ENCODE measurements at places on chromosomes 5 and 9. TPM values are rescaled to one million over a fixed set of nuclear protein-coding genes. Genes with fewer than 3 reads are reported as not detected.

DNA sequence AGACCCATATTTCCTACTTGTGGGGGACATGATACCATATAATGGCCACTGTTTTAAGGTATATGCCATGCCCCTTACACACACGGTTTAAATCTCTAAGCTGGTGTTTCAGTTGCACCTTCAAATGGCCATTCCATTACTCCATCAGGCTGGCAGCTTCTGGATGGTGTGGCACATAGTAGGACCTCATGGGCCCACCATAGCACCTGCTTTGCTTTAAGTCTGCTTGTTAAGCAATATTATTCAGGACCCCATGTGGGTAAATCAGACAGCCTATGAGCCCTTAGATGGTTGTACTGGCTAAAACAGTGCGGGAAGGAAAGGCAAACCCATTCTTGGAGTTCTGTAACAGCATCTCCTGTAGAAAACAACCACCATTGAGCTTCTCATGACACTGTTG, 27.4 kb upstream of the PANK3 start:
- no peak overlapping the region for H3K4me3 ChIP-seq
- no peak for DNase-seq
- H3K36me3 ChIP-seq = no peaks in the 10 kb centered on the region
- no peaks in the 10 kb centered on the region for H3K4me1 ChIP-seq
- no peaks in the 10 kb centered on the region for H3K27me3 ChIP-seq
- H3K27ac ChIP-seq = no peak overlapping the region

DNA sequence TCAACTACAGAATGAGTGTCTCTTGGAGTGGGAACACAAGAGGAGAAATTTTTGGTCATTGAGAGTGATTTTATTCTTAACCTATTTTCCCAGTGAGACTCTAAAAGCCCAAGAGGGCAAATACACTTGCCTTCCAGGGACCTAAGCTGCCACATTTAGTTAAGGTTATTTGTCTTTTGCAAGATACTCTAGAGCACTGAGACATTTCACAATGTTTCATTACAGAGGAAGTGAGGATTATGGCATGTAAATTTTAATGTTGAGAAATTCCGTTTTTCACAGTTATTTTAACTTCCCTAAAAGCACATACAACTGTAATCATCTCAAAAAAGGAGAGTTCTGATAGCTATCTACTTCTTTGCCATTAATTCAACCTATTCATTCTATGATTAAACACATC, 38.7 kb upstream of the RAB3C start:
- H3K4me3 ChIP-seq = no peak overlapping the region
- DNase-seq = no peak
- no peaks in the 10 kb centered on the region for H3K36me3 ChIP-seq
- no peaks in the 10 kb centered on the region for H3K27me3 ChIP-seq
- no peaks in the 10 kb centered on the region for H3K4me1 ChIP-seq

- H3K36me3 ChIP-seq = no peaks in the 10 kb centered on the region
- DNase-seq = peak; percentile 58
- no peaks in the 10 kb centered on the region for H3K27me3 ChIP-seq
Observed at GRCh38 chr9:5851445-5851844, 18.5 kb upstream of the ERMP1 start.

- H3K36me3 ChIP-seq = no peaks in the 10 kb centered on the region
- no peaks in the 10 kb centered on the region for H3K27me3 ChIP-seq
- H3K4me3 ChIP-seq = no peak overlapping the region
- H3K27ac ChIP-seq = no peak overlapping the region
- no peaks in the 10 kb centered on the region for H3K4me1 ChIP-seq
Observed at GRCh38 chr9:125431741-125432271, 170.2 kb downstream of the GAPVD1 start.

DNA sequence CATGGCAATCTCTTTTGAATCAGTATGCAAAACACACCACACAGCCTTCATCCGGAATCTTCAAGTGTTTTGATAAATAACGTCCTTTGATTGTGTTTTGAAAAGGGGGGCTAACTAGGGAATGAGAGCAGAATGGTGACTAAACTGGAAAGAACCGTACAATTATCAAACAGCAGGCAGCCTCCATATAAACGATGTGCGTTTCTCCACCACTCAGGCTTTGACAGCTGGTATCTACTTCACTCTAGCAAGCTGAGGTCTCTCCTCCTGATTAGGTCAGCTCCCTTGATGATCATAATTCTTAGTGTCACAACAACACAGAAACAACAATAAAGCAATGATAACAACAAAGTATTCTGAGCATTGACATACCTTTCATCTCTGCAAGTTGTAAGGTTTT, 465.9 kb downstream of the TUSC1 start:
- no peak for DNase-seq
- no peak overlapping the region for H3K27ac ChIP-seq
- no peaks in the 10 kb centered on the region for H3K36me3 ChIP-seq
- no peaks in the 10 kb centered on the region for H3K27me3 ChIP-seq
- H3K4me3 ChIP-seq = no peak overlapping the region
- no peaks in the 10 kb centered on the region for H3K4me1 ChIP-seq

- no peaks in the 10 kb centered on the region for H3K4me1 ChIP-seq
- no peak overlapping the region for H3K27ac ChIP-seq
- no peak for DNase-seq
- H3K4me3 ChIP-seq = no peak overlapping the region
- no peaks in the 10 kb centered on the region for H3K27me3 ChIP-seq
Observed at GRCh38 chr9:117622347-117622746, 81.9 kb upstream of the TLR4 start.

DNA sequence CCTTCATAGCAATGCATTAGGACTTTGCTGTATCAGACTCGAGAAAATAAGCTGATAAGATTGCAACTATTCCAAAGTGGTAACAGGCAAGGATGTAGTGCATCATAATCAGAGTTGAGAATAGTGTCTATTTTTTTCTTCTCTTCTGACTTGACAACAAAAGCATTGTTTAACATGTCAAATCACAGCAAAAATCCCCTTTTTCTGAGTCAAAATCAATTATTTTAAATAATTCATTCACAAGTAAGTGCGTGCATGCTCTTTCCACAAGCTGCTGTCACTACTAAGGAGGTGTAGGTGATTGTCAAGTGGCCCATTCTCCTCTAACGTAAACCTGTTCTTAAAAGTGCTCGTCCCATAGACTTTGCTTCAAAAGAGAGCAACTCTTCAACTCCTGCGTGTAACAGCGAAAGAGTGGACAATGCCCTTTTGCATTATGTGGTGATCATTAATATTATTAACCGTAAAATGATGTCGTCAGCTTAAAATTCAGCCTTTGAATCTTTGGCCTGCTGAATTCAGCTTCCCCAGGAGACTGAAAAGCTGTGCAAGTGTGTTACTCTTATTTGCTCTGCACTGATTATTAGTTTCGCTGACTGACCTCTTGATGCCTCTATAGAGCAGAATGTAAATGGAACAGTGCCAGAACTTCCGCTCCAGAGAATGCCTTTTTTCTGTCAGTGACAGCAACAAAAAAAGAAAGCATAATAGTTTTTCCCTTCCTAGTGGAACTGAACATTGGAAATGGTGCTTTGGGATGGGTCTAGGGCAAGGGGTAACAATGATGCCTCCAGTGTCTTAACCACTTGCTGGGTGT, 680.8 kb upstream of the SEMA6A start:
- H3K4me1 ChIP-seq = no peaks in the 10 kb centered on the region
- H3K27ac ChIP-seq = no peak overlapping the region
- no peaks in the 10 kb centered on the region for H3K36me3 ChIP-seq
- H3K4me3 ChIP-seq = no peak overlapping the region
- H3K27me3 ChIP-seq = no peaks in the 10 kb centered on the region

DNA sequence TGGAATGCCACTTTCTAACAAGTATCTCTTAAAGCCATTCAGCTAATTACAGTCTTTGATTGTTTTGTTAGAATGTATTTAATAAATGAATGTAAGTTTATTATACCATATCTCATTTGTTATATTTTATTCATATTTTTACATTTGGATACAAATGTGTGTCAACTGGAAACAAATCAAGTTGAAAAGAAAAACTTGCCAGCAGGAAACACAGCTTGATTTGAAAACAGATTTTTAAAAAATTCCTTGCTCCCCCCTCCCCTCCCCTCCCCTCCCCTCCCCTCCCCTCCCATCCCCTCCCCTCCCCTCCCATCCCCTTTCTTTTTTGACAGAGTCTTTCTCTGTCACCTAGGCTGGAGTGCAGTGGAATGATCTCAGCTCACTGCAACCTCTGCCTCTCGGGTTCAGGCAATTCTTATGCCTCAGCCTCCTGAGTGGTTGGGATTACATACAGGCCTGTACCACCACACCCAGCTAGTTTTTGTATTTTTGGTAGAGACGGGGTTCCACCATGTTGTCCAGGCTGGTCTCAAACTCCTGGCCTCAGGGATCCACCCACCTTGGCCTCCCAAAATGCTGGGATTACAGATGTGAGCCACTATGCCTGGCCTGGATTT, 227.6 kb downstream of the WDR70 start:
- H3K27me3 ChIP-seq = no peaks in the 10 kb centered on the region
- H3K4me3 ChIP-seq = no peak overlapping the region
- DNase-seq = no peak
- no peaks in the 10 kb centered on the region for H3K36me3 ChIP-seq
- no peak overlapping the region for H3K27ac ChIP-seq
- no peaks in the 10 kb centered on the region for H3K4me1 ChIP-seq

- DNase-seq = no peak
- H3K27ac ChIP-seq = no peak overlapping the region
- peaks cover 17% of the 10 kb centered on the region for H3K4me1 ChIP-seq
- no peaks in the 10 kb centered on the region for H3K27me3 ChIP-seq
- H3K36me3 ChIP-seq = no peaks in the 10 kb centered on the region
Observed at GRCh38 chr5:59799668-59800346, 93.7 kb downstream of the PDE4D start.

DNA sequence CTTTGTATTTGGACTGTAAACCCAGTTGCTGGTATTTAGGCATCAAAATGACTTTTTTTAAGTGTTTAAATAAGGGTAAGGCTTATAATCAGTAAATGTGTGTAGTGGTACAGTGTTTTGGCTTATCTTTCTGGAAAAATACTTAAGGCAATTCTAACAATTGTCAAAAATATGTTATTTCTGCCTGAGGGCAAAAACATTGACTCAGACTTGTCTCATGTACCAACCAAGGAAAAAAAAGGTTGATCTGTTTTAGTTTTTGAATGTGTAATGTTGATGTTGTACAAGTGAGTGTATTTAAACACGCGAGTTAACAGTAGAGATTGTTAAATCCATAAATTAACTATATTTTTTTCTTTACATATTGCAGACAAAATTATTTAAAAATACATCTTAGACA, 277.8 kb upstream of the TYRP1 start:
- no peak for DNase-seq
- no peak overlapping the region for H3K4me3 ChIP-seq
- no peak overlapping the region for H3K27ac ChIP-seq
- no peaks in the 10 kb centered on the region for H3K36me3 ChIP-seq
- no peaks in the 10 kb centered on the region for H3K27me3 ChIP-seq

GRCh38 chr9:101132801-101133200, 104.3 kb downstream of the PLPPR1 start:
- H3K27me3 ChIP-seq = no peaks in the 10 kb centered on the region
- H3K4me3 ChIP-seq = no peak overlapping the region
- H3K36me3 ChIP-seq = no peaks in the 10 kb centered on the region
- DNase-seq = no peak

SLC27A4 gene
- total RNA-seq = 19.1 TPM

GRCh38 chr9:114403153-114403756, 15.5 kb upstream of the AKNA start:
- H3K27ac ChIP-seq = no peak overlapping the region
- H3K36me3 ChIP-seq = no peaks in the 10 kb centered on the region
- H3K27me3 ChIP-seq = no peaks in the 10 kb centered on the region
- no peak for DNase-seq
- H3K4me1 ChIP-seq = peaks cover 16% of the 10 kb centered on the region

- H3K27me3 ChIP-seq = peaks cover 3% of the 10 kb centered on the region
- H3K4me3 ChIP-seq = no peak overlapping the region
- peaks cover 18% of the 10 kb centered on the region for H3K4me1 ChIP-seq
- no peak for DNase-seq
- H3K36me3 ChIP-seq = no peaks in the 10 kb centered on the region
- no peak overlapping the region for H3K27ac ChIP-seq
Observed at GRCh38 chr9:133483611-133484010, 4.7 kb upstream of the SLC2A6 start.

DNA sequence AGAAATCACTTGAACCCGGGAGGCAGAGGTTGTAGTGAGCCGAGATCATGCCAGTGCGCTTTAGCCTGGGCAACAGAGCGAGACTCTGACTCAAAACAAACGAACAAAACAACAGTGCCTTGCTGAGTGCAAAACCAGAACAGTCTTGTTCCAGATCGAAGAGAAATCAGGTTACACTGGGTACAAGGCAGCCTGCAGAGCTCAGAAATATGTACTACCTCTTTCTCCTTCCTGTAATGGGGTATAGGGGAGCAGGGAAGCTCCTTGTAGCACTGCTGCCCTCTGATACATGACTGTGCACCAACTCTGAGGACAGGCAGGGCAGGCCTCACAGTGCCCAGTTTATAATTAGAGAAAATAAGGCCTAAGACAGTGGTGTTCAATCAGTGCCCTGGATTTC, 24.7 kb downstream of the TBC1D2 start:
- peaks cover 12% of the 10 kb centered on the region for H3K36me3 ChIP-seq
- no peak for DNase-seq
- no peak overlapping the region for H3K4me3 ChIP-seq
- peaks cover 3% of the 10 kb centered on the region for H3K4me1 ChIP-seq
- no peaks in the 10 kb centered on the region for H3K27me3 ChIP-seq

EQTN gene
- not detected for total RNA-seq

GRCh38 chr5:108516785-108517184, 134.9 kb upstream of the FBXL17 start:
- H3K36me3 ChIP-seq = no peaks in the 10 kb centered on the region
- H3K4me1 ChIP-seq = peaks cover 2% of the 10 kb centered on the region
- no peak overlapping the region for H3K4me3 ChIP-seq
- no peaks in the 10 kb centered on the region for H3K27me3 ChIP-seq
- no peak overlapping the region for H3K27ac ChIP-seq

GRXCR2 gene
- total RNA-seq = not detected

DNA sequence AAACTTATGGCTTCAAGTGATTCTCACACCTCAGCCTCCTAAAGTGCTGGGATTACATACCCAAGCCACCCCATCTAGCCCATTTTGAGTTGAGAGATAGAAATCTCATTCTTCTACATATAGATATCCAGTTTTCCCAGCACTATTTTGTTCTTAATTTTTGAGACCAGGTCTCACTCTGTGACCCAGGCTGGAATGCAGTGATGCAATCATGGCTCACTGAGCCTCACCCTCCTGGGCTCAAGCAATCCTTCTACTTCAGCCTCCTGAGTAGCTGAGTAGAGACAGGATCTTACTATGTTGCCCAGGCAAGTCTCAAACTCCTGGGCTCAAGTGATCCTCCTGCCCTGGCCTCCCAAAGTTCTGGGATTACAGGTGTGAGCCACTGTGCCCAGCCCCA, 60.9 kb upstream of the CTNNA1 start:
- H3K4me3 ChIP-seq = no peak overlapping the region
- no peaks in the 10 kb centered on the region for H3K4me1 ChIP-seq
- no peak for DNase-seq
- H3K27ac ChIP-seq = no peak overlapping the region
- H3K27me3 ChIP-seq = no peaks in the 10 kb centered on the region
- H3K36me3 ChIP-seq = no peaks in the 10 kb centered on the region

RNF208 gene
- 3.0 TPM for total RNA-seq

CLPTM1L gene
- total RNA-seq = 159 TPM

KIAA1191 gene
- total RNA-seq = 83.8 TPM

- no peaks in the 10 kb centered on the region for H3K27me3 ChIP-seq
- H3K4me3 ChIP-seq = no peak overlapping the region
- H3K36me3 ChIP-seq = no peaks in the 10 kb centered on the region
- DNase-seq = no peak
- no peak overlapping the region for H3K27ac ChIP-seq
Observed at GRCh38 chr9:91116711-91117110, 245.0 kb downstream of the AUH start.

PPP1R26 gene
- 36.7 TPM for total RNA-seq

Data from upper lobe of left lung (tissue), 6 donors.